ENCODE measurements at places on chromosomes 1 and 21.

- DNase-seq: no peak
Measured at GRCh38 chr1:219413536-219413935, 199.4 kb downstream of the ZC3H11B start.

DNA sequence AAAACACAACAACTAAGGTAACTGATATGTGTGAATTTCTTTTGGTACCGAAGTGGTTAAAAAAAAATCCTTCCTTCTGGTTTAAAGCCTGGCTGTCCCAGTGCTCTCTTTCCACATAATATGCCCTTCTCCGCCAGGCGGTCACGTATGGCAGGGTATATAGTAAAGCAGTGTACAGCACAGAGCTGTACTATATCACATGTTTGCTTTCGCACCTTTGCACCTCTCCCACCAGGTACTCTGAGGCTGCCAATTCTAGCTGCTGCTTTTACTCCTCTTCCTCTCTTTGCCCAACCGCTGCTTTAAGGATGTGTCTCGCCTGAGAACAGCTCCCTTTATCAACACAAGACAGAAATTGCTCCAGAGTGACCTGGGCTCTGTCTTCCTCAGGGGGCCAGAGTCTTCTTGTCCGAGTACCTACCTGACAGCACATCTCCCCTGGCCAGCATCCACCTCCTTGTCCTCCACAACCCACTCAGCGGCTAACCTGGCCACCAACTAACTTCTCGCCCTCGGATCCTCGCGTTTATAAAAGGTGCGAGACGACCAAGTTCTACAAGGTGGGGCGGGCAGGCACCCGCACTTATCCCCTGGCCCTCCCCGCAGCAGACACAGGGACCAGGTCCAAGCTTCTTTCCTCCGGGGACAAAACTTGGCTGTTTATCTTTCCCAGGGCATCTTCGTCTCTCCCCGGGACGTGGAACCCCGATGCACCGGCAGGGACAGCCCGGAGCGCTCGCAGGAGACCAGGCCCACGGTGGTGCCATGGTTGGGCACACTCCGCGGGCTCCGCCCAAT, 1.6 kb downstream of the COLGALT2 start:
- DNase-seq: no peak

GRCh38 chr21:46020581-46020980, 39.0 kb downstream of the COL6A1 start:
- no peak for DNase-seq

- no peak for DNase-seq
Measured at GRCh38 chr1:164765992-164766720, 207.2 kb downstream of the PBX1 start.

DNA sequence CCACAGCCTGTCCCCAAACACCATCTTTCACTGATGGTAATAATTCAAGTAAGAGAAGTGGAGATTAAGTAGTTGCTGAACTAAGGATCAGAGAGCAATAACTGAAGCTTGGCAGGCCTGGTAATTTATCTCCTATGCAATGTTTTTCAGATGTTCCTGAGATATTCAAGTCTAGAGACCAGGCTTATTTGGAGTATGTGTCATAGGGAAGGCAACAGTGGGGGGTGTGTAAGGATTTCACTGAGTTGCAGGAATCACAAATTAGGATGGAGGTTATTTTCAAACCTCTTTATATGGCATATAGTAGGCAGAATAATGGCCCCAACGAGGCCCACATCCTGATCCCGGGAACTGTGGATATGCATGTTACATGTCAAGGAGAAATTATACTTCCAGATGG, 171.7 kb downstream of the KCNJ6 start:
- DNase-seq: no peak

DNA sequence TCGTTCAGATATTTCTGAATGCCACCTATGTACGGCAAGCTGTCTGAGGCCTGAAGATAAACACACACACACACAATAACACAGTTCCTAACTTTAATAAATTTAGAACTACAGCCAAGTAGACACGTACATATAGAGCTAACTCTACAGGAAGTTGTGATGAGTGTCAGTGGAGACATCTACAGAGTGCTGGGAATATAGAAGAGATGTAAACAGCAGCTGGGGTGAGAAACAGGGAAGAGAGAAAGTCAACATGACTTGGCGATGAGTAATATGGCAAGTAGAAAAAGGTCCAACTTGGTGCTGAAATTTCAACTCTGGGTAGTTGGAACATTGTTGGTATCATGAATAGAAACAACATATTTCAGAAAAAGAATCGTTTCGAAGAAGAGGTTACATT, 206.5 kb downstream of the ZP4 start:
- no peak for DNase-seq

- DNase-seq: no peak
Measured at GRCh38 chr1:6612641-6613360, 730 bp upstream of the PHF13 start.

- no peak for DNase-seq
Measured at GRCh38 chr1:186059311-186059710, 315.7 kb downstream of the TPR start.

- DNase-seq: no peak
Measured at GRCh38 chr1:2865571-2866421, 64.3 kb upstream of the TTC34 start.

DNA sequence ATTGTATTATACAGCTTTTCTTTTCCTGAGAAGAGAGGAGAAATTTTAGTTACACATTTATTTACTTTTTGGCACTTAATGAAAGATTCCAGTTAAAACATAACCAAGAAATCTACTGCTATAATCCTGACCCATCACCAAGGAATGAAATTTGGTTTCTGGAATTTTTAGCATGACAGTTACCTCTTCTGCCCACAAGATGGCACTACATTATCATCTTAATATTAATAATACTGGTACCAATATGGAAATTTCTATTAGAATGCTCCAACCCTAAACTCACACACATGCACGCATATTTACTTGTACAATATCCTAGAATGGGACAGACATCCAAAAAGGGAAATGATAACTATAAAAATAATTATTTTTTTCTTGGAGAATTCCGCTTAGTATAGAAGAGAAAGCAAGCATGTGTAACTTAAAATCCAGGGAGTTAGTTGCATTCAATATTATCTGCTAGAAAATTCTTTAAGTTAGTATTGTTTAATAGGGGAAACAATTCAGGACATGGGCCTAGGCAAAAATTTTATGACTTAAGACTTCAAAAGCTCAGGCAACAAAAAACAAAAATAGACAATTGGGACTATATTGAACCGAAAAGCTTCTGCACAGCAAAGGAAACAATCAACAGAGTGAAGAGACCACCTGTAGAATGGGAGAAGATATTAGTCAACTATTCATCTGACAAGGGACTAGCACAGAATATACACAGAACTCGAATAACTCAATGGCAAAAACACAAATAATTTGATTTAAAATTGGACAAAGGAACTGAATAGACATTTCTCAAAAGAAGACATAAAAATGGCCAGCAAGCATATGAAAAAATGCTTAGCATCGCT, 37.4 kb downstream of the MAP3K21 start:
- DNase-seq: no peak

DNA sequence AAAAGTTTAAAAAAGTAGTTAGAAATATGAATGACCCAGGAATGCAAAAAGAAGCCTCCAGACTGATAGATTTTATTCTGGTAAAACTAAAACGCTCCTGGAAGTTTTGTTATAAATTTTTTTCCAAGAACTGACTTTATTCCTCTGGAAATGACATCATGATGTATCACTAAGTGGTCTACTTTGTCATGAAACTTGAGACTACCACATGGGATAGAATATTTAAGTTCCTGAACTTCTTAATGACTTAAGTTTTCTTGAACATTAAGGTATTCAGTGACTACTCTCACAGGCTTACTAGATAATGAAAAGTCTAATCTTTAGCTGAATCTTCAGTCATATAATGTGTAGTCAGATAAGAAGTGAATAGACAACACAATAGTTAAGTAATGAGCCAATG, 842.2 kb downstream of the USP25 start:
- DNase-seq: no peak

DNA sequence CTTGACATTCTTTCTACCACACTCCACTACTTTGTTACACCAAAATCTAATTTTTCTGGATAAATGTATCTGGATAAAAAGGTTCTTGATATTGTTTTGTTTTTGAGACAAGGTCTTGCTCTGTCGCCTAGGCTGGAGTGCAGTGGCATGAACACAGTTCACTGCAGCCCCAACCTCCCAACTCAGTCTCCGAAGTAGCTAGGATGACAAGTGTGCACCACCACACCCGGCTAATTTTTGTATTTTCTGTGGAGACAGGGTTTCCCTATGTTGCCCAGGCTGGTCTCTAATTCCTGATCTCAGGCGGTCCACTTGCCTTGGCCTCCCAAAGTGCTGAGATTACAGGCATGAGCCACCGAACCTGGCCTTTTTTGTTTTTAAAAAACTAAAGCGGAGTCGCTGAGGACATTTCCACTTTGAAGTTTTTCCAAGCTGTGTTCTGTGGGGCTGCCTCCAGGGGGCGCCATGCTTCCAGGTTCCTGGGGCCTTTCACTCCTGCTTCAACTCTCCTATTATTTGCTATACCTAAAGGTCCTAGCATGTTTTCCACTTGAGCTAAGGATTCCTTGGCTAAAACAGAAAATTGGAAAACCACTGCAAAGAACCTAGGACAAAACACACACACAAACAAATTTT, 14.1 kb upstream of the NCMAP start:
- DNase-seq: peak; percentile 26

DNA sequence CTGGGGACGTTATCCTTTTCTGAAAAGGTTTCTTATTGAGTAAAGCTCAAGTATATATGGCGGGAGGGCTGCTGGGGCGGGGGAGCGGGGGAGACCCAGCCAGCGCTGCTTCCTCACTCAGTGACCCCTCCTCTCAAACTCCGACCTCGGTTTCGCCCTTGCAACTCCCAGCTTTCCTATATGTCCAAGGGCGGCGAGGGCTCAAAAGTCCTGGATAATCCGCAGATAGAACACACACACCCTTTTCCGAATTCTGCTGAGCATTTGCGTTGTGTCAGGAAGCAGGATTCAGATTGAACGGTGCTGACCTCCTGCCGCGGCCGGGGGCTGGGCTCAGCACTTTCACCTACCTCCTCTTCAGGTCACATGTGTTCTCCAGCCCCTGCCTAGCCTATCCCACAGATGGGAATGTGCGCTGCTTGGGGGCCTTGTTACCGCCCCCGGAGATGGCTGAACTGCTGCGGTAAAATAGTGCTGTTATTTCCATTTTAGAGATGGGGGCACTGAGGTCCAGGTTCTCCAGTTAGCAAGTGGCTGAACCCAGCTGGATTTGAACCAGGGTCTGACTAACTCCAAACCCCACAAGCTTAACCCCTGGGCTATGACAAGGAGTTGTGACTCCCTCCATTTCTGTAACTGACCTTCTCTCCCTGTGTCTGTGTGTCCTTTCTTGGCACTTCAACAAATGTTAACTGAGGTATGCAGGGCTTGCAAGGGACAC, 795 bp upstream of the AHDC1 start:
- no peak for DNase-seq

DNA sequence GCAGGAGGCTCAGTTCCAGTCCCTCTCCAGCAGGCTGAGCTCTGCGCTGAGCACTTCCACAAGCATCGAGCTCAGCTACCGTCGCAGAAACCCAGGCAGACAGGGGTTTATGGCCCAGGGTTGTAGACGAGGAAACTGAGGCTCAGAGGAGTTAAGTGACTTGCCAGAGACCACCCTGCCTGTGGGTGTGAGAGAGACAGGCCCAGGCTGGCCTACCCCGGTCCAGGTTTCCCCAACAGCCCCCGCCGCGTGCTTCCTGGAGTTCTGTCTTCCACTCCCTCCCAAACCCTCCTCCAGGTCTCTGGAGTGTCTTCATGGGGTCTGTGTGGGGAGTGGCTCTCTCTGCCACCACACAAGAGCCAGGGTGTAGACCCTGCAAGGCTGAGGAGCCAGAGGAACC, 615.9 kb downstream of the PTPRU start:
- DNase-seq: no peak

DNA sequence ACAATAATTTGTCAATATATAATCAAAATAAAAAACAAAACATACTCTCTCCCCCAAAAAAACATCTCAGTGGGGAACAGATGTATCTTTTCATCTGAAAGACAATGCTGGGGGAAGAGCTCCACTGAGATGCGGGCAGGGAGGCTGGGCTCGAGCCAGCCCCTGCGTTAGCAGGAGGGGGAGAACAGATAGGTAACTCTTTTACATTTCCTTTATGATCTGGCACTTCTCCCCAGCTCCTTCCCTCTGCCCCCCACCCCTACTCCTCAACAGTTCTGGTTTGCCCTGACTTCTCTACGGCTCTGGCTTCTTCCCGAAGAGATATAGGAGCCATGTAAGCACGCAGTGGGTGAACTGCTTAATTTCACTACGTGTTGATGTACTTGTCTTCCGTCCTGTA, 12.4 kb downstream of the LEPR start:
- no peak for DNase-seq

DNA sequence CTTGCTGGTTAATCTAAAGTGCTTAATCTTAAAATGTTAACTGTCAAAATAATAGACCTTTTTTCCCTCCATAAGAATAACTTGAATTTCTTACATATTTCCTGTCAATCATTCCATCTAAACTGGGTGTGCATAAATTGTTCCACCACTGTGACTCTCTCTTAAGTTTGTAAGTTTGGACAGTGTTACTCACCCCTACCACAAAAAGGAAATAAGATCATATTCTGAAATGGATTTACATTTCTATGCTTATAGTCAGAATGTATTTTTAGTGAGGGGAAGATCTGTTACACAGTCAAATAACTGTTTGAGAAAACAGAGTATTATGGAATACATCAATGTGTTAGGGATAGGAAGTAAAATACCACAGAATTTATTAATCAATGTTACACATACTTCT, 109.6 kb upstream of the DPYD start:
- DNase-seq: no peak

DNA sequence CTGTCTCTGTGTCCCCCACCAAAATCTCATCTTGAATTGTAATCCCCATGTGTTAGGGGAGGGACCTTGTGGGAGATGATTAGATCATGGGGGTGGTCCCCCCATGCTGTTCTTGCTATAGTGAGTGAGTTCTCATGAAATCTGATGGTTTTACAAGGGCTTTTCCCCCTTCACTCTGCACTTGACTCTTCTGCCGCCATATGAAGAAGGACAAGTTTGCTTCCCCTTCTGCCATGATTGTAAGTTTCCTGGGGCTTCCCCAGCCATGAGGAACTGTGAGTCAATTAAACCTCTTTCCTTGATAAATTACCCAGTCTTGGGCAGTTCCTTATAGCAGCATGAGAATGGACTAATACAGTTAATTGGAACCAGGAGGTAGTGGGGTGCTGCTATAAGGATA, 137.1 kb upstream of the RAB4A start:
- no peak for DNase-seq

Measured in activated naive CD4-positive, alpha-beta T cell treated with Interleukin-2 at 50 U/mL for 16 hours (primary cell).